ENCODE measurements at places on chromosomes 2 and 18.
A peak's percentile ranks its signal among the peaks of the same experiment; 100 is the strongest.

DNA sequence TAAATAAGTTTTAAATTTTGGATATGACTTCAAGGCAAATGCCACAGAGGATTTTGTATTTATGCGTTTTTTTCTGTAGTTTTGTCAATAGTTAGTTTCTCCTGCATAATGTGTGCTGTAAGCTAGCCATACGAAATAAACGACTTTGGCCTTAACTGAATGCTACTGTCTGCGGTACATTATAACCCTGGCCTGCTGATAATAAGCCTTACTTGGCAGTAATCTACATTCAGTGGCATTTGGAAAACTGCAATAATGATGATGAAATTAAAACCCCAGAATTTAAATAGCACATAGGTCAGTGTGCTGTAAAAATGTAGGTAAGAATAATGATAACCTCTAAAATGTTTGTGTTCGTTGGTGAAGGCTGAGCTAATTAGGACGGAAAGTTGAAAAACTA lies 88.8 kb downstream of the LRP1B start:
- DNase-seq, result no peak

DNA sequence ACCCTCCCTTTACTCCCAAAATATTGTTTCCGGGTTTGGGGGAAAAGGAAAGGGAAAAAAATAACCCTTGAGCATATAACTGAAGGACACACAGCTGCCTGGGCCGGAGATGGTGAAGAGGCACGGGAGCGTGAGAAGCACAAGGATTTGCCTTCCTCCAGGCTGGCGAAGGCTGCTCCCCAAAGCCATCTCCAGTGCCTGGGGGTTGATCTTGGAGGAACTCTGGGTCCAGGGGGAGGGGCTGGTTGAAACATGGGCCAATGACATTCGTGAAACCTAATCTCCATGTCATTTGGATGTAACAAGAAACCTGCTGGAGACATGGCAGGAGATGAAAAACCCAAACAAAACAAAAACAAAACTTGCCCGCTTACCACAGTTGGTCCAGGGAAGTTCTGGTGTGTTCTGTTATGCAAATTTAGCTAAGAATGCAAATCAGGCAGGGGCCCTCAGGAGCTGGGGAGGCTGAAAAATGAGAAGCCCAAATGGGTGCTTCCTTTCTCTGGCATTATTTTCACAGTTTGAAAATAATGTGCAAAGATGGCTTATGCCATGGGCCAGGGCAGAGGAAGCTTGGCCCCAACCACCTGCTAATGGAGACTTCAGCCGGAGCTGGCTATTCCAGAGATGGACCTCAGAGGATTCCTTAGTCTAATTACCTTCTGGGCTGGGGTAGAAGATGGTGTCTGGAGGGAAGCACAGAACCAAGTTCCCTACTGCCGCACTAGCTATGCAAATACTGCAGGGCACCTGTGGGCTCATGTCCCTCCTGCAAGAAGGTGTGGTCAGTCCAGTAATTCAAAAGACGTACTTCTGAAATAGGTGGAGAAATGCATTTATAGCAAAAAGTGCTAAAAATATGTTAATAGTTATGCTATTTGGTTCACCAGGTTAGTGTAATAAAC lies 180.9 kb downstream of the BCL2 start:
- no peak for DNase-seq

DNA sequence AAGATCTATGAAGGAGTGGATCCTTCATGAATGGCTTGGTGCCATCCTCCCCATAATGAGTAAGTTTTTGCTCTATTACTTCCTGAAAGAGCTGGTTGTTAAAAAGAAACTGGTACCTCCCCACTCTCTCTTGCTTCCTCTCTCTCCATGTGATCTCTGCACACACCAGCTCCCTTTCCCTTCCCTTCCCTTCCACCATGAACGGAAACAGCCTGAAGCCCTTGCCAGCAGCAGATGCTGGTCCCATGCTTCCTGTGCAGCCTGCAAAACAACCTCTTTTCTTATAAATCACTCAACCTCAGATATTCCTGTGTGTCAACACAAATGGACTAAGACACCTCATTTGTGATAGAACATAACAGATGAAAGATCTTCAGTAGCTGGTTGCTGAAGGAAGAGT lies 303.5 kb upstream of the ACVR2A start:
- no peak for DNase-seq

GRCh38 chr2:218149098-218149497 lies 17.7 kb downstream of the CXCR1 start:
- no peak for DNase-seq

GRCh38 chr18:59075923-59076322 lies 63.8 kb upstream of the SEC11C start:
- DNase-seq, result no peak

DNA sequence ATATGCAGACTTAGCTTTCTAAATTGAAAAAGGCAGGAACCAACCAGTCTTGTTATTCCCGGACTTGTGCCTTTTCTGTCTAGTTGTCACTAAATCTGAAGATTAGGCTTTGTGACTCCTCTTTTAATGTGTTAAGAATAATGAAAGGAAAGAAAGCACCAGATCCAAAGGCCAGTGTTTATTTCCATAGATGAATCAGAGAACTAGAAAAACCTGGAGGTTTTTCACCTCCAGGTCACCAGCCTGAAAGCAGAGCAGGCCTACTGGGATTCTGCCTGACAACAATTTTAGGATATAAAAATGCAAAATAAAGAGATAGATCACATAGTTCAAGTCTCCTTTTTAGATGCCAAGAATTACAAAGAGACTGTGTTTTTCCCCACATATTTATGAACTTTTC lies 160.4 kb downstream of the GULP1 start:
- DNase-seq, result no peak

DNA sequence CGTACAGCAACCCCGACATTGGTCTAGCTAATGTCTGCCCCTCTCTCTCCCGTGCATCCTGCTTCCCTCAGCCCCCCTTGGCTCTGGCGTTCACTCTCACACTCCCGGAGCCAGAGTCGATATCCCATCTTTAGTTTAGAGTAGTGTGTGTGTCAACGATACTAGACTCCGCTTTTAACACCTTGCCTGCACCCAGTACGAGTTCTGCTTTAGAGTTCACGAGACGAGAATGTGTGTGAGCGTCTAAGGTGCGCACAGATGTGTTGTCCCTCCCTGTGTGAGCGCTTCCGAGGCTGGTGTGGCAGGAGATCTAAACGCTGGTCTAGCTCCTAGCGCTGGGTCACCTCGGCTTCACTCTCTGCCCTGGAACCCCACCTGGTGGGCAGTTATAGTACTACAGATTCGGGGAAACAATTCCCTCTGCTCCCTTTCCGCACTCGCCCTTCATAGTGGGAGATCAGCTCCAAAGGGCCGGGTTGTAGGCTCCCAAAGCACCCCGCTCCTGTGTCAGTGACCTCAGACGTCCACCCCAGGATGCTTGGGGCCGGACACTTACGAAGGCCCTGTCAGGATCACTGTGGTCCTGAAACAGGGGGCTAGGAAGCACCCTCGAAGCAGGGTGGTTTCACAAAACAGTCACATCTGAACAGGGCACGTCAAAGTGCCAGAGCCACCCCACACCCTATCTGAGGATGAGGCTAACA lies 2.6 kb upstream of the CYP26B1 start:
- no peak for DNase-seq

DNA sequence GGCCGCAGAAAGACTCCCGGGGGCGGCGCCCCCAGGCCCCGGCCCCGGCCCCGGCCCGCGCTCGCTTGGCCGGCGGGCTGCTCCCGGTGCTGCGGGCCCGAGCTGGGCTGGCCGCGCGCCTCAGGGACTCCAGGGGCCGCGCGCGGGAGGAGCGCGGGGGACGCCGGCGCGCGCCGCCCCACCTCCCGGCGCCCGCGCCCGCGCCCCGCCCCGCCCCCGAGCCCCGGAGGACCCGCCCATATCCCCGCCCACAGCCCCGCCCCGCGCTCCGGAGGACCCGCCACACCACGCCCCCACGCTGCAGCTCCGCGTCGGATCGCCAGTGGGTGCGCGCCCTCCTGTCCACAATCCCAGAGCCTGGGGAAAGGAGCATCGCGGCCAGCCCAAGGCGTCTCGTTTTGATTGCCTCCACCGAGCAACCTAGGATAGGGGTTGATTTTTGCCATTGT lies at the start of gene PARD6G:
TSS of gene PARD6G (minus strand) at position 122 of the 449 bp plus-strand sequence. CDS start 166 bp downstream, outside the sequence.
- DNase-seq, result peak; percentile 4

- DNase-seq, result no peak
Observed at GRCh38 chr18:50711386-50711785, 108.4 kb downstream of the MRO start.

GRCh38 chr2:159381574-159381973 lies 95.1 kb upstream of the WDSUB1 start:
- no peak for DNase-seq

DNA sequence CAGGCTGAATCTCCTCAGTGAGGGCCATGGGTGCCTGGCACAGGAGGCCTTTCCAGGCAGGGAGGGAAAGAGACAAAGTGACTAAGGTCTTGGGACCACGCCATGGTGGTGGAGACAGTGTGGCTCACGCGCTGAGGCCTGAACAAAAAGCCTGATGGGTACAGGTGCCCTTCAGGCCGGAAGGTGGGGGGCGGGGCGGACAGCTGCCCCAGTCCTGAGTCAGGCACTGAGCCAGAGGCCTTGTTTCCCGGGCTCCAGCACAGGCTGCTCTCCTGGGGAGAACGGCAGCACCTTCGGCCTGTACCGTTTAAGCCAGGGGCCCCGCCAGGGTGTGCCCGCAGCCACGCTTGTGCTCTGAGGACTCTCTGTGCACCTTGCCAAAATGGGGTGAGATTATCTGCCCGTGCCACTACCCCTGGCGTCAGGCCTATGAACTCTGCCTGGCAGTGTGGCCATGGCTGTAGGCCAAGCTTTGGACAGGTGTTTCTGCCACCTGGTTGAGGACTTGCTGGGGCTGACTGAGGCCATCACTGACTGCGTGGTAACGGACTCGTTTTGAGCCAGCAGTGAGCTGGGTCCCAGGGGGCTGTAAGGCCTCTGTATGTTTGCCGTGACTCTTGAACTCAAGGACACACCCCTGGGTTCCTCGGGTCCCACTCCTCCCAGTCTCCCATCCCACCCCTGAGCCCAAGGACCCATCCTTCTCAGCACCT lies 31.7 kb upstream of the DNMT3A start:
- DNase-seq, result peak; percentile 78

DNA sequence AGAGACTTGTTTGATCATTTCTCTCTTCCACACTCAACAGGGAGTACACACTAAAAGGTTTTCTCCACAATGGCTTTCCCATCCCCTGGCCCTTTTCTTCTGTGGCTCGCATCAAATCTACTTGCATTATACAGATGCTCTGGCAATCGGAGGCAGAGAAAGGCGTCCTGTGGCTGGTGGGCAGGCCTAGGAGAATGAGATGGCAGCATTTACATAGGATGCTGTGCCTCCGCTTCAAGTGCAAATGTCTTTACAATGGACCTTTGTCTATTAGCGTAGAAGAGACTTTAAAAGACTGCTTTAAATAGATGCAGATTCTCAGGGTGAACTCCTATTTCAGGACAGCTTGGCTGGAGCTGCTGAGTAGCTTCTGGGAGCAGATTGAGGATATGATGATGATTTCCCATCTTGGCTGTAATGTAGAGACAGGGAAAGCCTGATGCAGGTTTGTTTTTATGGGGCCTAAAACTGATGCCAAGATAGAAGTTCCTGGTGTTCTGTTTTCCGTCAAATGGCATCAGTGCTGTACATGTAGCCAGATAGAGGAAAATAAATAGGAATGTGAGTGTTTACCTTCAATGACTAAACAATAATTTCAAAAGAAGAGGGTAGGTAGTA lies 423.4 kb downstream of the RND3 start:
- no peak for DNase-seq

DNA sequence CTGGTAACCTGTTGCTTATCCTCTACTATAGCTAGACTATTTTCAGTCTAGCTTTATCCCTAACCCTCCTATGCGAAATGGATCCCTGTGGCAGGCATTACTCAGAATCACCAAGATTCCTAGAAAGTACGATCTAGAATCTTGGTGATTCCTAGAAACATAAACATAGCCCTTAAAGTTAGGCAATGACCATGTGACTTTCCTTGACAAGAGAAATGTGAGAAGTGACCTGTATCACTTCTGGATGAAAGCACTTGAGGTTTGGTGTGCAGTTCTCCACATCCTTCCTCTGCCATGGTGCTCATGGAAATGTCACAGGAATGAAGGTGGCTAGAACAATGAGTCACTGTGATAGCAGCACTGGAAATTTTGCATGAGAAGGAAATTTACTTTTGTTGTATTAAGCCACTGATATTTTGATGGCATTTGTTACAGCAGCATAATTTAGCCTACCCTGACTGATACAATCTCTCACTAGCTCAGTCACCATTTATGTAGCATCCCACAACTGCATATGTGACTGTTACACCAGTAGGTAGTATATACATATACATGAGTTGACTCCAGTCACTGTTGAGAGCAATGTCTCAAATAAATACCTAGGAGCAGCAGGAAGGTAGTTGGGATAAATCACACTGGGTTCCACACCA lies 68.3 kb upstream of the MAPRE2 start:
- no peak for DNase-seq

- DNase-seq, result no peak
Observed at GRCh38 chr2:155690785-155691184, 641.7 kb downstream of the NR4A2 start.

DNA sequence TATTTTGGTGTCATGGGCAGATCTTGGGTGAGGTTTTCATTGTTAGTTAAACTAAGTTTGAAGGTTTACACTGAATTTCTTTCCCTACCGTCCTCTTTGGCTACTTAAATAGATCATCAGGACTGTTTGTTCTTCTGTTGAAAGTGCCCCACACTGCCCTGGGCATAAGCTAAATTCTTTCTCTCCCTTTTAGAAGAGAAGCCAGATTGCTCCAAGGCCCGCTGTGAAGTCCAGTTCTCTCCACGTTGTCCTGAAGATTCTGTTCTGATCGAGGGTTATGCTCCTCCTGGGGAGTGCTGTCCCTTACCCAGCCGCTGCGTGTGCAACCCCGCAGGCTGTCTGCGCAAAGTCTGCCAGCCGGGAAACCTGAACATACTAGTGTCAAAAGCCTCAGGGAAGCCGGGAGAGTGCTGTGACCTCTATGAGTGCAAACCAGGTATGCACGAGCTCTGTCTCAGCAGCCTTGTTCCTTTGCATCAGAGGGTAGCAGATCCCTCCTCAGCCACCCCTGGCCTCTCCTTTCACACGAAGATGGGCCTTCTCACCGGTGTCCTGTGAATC lies 85.6 kb downstream of the CRIM1 start:
- no peak for DNase-seq

DNA sequence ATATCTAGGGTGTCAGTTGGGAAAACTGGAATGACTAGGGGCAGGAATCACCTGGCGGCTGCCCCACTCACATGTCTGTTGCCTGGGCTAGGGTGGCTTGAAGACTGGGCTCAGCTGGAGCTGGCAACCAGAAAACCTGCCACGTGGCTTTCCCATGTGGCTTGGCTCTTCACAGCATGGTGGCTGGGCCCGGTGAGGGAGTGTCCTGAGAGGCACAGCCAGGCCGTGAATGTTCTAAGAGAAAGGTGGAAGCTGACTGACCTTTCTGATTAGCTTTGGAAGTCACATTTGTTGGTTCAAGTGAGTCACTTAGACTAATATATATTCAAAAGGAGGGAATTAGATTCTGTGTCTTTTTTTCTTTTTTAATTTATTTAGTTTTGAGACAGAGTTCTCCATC lies 22.7 kb downstream of the SP5 start:
- no peak for DNase-seq

DNA sequence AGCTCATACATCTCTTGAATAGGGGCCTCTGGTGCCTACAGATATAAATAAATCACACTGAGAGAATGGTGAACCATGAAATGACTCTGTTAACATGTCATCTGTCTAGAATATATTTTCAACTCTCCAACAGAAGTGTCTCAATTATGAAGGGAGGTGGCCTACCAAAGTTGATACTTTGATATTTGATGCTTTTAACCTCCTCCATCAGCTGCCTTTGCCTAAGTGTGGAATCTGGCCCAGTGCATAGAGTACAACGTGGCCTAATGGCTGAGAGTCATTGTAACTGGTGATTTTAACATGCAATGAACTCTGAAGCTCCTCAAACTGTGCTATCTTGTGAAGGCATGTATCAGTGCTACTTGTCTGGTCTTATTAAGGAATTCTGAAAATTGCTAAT lies 93.4 kb downstream of the MYO3B start:
- DNase-seq, result peak; percentile 33
